SW 1271 (cell line): ENCODE measurements at places on chromosomes 7 and 10.

DNA sequence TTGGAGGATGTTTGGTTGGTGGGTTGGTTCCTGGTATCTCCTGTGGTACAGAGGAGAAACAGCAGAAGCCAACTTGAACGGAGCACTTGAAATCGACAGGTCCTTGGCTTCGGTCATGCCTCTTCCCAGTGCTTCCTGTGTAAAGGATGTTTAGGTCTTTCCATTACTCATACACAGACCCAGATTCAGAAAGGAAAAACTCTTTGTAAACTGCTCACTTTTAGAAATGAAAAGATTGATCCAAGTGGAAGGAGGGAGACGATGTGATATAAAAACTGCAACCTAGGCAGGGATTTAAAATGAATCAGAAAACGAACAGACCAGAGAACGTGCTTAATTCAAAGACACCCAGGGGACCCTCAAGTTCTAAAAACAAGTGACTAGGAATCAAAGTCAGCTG is 338.4 kb downstream of the GALNT17 start:
- no peak for DNase-seq

DNA sequence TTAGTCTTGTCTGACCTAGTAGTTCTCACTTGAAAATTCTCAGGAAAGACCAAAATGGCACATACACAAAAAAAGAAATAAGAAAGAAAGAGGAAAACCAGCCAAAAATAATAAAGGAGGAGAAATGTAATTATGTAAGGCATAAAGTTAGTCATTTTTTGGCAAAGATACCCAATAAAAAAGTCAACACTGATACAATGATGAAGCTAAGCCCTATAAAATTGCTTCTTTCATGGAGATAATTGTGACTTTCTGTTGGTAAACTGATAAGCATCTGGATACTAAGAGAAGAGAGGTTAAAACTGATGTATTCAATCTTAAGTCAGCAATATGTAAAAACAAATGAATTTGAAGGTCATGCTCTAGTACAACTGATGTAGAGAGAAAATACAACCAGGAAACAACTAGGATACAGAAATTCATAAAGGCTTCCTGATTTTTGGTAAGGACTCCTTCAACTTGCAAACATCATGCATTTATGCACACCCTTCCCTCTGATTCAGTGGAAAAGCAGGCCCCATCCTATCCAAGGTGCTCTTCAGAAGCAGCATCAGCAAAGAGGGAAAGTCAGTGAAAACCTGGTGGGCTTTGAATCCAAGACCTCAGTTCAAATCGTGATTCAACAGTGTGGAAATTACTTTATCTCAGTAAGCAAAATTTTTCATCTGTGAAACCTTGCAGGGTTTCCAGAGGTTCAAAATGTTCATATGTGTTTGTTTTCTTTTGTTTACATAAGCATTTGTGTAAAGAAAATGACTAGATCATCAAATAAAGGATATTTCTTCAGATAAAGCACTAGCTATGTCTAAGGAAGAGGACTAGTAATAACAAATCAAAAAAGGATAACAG is 32.6 kb downstream of the IMMP2L start:
- DNase-seq = no peak

DNA sequence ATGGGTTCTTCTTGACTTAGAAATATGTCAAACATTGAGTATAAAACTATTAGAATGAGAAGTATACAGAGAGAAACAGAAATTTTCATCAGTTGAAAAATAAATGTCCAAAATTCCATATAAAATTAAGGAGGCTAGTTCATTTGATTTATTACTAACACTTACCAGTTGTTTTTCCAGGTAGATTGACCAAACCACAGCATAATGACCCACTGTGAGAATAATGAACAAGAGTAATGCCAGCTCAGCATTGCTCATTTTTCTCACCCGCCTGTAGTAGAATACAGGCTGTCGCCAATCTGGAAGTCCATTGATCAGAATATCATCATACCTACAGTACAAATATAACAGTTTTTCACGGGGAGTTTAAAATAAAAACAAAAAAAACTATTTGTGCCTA is 82.9 kb downstream of the DNAJC1 start:
- DNase-seq = no peak

- DNase-seq = no peak
These were observed 367.6 kb downstream of the HGF start for GRCh38 chr7:81402227-81402626.

DNA sequence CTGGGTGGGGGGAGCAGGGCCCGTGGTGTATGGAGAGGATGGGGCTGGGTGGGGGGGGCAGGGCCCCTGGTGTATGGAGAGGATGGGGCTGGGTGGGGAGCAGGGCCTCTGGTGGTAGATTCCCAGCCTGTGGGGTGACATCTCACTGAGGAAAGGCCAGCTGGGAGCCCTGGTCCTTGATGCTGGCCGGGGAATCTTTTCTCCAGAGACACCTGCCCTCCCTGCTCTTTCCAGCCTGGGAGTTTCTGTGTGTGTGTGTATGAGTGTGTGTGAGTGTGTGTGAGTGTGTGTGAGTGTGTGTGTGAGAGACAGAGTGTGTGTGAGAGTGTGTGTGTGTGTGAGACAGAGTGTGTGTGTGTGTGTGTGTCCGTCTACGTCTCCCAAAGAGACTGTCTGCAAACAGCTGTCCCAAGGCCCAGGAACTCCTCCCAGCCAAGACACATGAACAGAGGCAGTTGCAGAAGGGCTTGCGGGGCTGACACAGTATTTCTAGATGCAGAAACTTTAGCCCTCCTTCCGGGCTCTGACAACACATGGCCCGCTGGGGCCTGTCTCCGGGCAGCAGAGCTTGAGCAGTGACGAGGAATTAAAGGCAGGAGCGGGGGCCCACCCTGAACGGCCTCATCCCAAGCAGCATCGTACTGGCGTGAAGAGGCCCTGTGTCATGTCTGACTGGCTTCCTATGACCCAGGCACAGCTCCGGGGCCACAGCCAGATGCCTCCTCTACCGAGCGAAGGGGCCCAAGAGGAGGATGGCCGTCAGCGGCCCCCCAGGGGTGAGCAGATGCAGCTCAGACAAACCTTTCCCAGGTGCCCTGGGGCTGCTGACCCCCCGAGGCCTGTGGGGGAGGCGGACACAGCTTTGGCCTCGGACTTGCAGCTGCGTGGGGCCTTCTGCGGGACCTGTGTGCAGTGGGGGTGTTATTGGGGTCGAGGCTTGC is 24.3 kb downstream of the FAM20C start:
- no peak for DNase-seq

DNA sequence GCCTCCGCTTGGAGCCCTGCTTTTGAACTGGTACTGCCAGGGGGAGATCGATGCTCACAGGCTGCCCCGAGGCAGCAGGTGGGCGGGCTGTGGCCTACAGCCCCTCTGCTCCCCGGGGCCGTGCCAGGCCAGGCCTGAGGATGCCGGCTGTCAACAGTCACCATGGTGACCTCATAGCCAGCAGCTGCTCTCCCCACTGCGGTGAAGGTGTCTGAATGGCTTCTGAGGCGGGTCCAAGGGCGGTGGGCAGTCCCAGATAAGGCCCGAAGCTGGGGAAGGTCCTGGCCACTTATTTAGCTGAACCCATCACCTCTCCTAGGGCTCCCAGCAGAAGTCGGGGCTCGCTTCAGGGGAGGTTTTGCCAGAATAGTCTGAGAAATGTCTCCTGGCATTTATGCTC is 179.3 kb downstream of the ARHGAP12 start:
- no peak for DNase-seq

- no peak for DNase-seq
These were observed 100.8 kb upstream of the FAM20C start for GRCh38 chr7:91396-92175.

GRCh38 chr10:93224005-93224779 is 150.5 kb downstream of the CYP26A1 start:
- DNase-seq = no peak

DNA sequence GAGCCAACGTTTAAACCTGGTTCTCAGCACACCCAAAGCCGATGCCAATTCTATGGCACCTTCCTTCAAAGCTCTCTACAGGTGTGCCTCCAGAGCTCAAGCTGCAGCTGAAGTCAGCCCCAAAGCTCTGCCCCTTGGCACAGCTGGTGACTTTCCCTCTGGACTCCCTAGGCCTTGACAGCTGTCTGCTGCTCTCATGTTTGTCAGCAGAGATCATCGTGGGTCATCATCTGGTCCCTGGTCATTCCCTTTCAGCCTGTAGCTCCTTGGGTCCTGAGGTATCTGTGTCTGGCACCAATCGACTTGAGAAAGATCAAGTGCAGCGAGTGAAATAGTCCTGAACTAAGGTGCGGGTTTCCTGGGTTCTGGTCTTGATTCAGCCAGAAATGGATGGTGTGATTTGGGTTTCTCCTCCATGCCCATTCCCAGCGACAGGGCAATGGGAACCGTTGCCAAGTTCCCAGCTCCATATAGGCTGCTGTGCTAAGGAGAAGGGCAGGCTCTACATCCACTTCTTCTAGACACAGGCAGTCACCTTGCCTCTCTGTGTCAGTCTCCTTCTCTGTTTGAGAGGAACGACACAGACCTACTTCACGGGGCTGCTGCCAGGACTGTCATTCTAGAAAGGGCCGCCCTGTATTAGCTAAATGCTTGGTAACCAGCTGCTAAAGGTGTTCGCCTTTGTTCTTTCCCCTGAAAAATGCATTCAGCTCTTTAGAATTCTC is 3.6 kb downstream of the PKD1L1 start:
- no peak for DNase-seq

DNA sequence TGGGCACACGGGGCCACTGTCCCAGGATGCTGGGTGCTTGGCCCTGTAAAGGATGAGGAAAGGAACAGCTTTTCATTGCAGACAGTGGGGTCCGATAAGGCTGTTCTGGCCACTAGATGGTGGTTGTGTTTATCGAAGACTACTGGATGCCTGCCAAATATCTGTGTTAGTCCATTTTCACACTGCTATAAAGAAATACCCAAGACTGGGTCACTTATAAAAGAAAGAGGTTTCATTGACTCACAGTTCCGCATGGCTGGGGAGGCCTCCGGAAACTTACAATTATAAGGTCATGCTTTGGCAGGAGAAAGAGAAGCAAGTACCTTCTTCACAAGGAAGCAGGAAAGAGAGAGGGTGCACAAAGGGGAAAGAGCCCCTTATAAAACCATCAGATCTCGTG is 32.2 kb upstream of the GARS1 start:
- DNase-seq = no peak

DNA sequence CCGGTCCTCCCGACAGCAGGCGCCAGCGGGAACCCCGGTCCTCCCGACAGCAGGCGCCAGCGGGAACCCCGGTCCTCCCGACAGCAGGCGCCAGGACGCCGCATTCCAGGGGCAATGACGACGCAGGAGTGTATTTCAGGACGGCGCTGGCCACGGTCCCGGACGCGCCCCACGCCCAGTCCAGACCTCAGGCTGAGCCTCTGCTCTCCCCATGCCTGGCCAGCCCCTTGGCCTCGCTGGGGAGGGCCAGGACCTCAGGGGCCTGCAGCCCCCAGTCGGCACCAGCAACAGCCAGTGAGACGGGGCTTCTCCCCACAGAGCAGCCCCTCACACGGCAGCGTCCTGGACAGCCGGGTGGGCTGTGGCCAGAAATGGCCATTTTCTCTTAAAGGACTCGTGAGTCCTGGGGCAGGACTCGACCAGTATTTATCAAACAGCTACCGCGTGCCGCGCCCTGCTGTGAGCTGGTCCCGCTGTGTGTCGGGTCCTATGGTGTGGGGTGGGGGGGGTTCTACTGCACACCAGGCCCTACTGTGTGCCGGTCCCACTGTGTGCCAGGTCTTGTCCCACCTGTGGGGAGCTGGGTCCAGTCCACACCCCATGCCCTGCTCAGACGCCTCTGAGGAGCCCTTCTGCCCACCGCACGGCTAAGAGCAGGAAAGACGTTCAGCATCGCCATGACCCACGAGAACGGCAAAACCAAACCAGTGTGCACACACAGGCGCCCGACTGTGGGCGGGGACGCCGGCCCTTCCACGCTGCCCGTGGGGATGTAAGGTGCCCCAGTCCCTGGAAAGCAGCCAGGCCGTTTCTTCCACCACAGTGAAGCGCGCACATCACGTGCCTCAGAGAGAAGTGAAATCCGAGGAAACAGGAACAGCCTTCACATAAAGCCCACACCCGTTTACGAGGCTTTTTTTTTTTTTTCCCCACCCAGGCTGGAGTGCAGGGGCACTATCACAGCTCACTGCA is 33.3 kb downstream of the GET4 start:
- peak; percentile 16 for DNase-seq

DNA sequence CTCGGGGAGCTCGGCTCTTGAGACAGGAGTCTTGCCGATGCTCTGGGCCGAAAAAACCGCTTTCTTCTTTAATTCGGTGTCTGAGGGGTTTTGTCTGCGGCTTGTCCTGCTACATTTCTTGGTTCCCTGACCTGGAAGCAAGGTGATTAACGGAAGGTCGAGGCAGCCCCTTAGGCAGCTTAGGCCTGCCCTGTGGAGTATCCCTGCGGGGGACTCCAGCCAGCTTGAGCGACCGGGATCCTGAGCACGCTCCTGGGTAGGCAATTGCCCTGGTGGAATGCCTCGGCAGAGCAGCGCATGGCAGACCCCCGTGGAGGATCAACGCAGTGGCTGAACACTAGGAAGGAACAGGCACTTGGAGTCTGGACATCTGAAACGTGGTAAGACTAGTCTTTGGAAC is 30.5 kb upstream of the GHITM start:
- DNase-seq = no peak

DNA sequence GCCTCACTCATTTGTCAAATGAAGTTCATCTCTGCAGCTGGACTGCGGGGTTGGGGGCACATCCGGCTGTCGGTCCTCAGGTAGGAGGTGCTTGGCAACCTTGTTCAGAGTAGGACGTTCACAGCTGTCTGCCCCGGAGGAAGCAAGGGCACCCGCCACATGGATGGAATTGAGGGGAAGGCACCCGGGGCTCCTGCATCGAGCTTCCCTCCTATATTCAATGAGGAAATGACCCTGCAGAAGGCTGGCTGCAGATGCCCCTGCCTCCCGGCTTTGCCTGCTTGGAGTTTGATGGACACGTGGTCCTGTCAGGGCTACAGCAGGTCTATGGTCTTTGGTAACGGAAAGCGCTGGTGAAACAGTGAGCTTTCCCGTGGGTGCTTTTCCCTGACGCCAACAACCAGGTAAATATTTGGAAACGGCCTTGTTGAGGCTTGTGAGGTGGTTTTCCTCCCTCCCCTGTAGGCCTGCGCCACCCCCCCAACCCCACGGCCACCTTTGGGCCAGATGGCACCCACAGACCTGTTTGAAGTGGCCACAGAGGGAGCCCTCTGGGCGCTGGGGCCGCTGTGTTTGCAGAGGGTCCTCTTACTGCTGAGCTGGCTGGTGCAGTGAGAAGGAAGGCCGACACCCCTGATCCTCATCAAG is 32.9 kb downstream of the HTRA1 start:
- DNase-seq = no peak

GRCh38 chr10:593901-594457 is 95.5 kb downstream of the DIP2C start:
- no peak for DNase-seq

GRCh38 chr10:110207011-110207804 is at the start of gene MXI1:
MXI1 (plus strand) TSS chr10:110207605; CDS start chr10:110207809, 204 bp downstream.
- DNase-seq = peak; percentile 51

DNA sequence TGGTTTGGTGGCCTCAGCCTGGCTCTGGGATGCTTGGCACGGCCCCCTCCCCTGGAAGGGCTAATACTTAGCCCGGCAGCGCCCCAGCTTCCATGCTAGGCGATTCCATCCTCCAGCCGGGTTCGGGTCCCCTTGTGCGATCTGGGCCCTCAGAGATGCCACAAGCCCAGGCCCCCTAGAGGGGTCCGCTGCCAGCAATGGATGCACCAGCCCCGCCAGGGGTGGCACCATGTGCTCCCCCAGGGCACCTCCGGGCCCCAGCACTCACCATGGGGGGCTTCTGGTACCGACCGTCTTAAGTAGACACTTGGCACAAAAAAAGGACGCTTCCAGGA is 125.7 kb upstream of the KCTD7 start:
- DNase-seq = no peak
